ENCODE measurements at places on chromosomes 5 and 9.
A peak's percentile ranks its signal among the peaks of the same experiment; 100 is the strongest.

DNA sequence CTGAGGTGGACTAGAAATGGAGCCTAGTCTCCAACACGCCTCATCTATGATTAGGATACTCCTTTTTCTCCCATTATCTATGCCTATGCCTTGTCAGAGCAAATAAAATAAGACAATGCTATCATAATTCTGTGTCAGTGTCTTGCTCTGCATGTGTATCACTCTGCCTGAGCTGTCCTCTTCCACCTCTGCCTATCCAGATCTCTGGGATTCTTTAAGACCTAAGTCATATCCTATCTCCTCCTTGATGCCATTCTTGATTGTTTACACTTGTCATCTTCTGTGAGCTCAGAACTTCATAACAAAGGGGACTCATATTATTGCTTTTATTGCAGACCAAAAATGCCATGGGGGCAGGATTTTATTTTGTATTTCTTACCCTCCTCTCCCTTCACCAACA lies 351.2 kb upstream of the C9orf72 start:
- DNase-seq = no peak

- no peak for DNase-seq
Measured at GRCh38 chr5:130424341-130424740, 520.1 kb downstream of the CHSY3 start.

DNA sequence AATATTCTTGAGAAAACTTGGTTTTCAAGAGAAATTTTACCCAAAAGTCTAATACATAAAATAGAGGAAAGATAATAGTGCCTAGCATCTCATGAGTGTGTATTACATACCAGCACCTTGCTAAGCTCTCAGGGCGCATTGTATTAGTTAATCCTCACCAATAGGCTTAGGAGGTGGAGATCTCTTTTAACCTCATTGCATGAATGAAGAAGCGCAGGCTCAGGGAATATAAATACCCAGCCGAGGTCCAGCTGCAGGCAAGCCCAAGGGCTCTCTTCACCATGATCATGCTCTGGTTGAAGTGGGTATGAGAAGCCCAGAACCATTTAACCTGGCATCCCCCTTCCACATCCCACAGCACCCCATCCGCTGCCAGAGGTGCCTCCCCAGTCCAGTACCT lies 46.0 kb downstream of the CAMK2A start:
- DNase-seq = no peak

GRCh38 chr5:167575330-167575729 lies 716.1 kb upstream of the WWC1 start:
- DNase-seq = no peak

DNA sequence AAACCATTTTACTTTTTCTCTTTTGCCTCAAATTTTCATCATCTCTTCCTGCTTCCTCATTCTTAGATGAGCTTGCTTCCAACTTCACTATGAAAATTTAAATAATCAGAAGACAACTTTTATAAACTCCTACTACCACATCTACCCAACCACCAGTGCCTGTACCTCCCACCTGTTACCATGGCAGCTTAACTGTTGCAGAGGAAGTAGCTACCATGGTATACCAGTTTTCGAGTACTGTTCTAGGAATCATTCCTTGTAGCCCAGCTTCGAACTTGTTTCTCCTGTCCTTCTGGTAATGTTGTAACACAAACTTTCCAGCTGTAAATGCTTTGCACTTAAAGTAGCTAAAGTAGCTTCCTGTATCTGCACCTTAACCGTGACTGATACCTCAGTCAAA lies 266.8 kb upstream of the NREP start:
- no peak for DNase-seq

DNA sequence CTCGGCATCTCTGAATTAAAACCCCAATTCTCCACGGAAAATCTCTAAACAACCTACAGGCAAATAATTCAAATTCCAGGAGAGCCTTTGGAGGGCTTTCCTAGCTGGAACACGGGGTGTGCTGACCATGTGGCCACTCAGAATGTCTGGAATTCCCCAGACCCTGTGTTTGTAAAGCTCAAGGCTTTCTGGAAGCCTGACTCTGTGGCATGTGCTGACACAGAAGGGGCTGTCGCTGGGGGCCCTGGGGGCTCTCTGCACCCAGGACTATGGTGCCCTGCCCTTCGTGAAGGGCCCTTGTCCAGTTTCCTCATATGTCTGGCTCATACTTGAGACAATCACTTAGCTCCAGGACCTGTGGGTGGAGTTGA lies 29.0 kb upstream of the BOD1 start:
- peak; percentile 75 for DNase-seq

DNA sequence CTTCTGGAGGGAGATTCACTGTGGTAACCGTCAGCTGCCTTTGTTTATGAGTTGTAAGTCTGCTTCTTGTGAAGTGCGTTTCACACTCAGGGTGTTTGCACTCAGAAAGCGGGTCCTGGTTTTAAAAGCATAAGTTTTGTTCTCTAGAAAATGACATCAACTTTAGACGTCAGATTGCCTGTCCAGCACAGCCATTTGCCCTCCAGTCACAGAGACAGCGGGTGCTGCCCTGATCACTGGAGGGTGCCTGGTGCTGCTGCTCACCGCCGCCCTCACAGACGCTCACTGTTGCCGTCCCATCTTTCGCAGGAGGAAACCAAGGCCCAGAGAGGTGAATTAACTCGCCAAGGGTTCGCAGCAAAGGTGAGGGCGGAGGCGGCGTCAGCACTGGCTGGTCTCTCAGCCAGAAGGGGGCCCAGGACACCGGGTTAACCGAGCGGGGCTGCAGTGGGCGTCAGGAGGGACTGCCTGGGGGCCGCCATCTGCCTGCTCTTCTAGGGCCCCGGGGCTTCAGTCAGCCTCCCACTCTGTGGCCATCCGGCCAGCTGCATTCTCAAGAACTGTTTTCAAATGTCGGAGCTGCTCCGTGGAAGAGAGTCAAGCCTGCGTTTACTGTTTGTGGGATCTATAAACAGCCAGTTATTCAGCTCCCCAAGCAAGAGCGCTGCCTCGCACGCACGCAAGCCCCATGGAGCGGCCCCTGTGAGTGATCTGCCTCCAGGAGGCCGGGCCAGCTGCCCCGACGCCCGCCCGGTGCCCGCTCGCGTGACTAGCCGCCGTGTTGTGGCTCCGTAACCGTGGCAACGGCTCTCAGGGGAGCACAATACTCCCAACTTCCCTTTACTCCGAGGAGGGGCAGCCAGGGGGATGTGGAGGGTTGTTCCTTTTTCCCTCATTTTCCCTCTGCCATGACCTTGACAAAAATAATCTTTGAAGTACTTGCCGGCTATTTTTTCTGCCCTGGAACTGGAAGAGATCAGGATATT lies 43.4 kb upstream of the EXOC3 start:
- peak; percentile 86 for DNase-seq

DNA sequence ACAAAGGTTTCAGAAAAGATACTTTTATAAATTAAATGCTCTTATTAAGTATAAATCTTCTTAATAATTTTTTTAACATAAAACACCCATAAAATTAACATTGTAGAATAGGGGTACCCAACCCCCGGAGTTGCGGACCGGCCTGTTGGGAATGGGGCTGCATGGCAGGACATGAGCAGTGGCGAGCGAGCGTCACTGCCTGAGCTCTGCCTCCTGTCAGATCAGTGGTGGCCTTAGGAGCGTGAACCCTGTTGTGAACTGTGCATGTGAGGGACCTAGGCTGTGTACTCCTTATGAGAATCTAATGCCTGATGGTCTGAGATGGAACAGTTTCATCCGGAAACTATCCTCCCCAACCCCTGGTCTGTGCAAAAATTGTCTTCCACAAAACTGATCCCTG lies 35.3 kb downstream of the CLINT1 start:
- no peak for DNase-seq
